ENCODE measurements at places on chromosomes 1 and 21.

- no peak for DNase-seq
Observed at GRCh38 chr1:55288245-55288644, 73.1 kb upstream of the USP24 start.

DNA sequence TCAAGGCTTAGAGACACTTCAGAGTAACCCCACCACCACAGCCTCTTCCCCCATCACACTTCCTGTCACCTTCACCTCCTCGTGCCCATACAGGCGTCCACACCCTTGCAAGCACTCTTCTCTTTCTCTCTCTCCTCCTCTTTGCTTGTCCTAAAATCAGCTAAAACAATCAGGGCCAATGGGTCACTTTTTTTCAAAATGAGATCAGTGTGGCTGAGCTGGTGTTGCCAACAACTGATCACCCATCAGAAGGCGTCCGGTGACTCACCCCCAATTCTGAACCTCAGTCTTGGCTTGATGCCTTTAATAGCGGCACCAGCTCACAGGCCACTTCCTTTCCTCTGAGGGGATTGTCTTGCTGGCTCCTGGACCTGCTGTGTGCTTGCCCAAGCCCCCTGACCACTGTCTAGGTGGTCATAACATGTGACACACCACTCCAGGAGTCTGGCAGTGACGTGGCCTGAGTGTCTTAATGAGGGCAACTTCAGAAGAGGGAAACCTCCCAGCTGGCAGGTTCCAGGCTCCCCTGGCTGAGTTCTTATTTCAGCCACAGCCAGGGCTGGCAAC is 1.6 kb downstream of the DRAXIN start:
- peak; percentile 83 for DNase-seq

- DNase-seq = no peak
Observed at GRCh38 chr1:52424813-52425212, 20.4 kb downstream of the PRPF38A start.

GRCh38 chr1:154481053-154481452 is 21.0 kb upstream of the TDRD10 start:
- no peak for DNase-seq

DNA sequence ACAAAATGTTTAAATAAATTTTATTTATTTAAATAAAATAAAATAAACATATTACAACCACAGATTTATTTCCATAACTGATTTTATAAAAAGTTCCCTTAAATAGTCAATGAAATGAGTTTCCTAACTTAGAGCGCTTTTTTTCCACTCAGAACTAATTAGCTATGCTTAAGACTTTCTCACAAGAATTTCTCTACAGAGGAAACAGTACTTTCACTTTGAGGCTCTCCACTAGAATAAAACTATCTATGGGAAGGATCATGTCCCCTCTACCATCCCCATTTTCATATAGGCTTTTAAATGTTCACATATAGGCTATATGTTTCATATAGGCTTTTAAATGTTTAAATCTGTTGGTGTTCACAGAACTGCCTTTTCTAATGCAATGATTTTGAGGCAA is 40.0 kb upstream of the DPH5 start:
- DNase-seq = no peak

DNA sequence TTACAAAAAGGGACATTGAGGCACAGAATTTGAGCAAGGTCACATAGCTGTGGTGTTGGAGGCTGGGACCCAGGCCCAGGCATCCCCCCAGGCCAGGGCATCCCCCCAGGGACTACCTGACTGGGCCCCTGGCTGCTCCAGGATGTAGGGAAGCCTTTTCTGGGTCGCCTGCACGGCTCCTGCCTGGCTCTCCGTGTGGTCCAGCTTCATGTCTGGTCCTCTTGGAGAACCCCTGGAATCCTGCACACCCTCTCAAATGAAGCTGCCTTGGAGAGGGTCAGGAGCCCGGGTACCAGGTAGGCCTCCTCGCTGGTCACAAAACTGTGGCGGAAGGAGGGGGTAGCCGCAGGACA is 919 bp upstream of the CELSR2 start:
- no peak for DNase-seq

DNA sequence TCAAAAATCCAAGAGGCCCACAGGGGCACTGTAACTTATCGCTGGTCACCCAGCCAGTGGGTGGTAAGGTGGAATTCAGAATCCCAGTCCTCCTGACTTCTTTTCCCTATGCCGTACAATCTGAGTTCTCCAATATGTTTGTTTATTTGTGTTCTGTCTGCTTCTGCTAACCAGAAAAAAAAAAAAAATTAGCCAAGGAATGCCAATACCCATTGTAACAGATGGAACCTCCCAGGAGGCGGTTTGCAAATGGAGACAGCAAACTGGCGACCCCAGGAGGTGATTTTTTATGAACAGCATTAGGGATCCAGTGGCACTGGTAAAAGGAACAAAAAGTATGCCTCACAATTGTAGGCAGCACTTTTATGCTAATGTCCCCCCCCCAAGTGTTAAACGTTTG is 189.0 kb upstream of the FGGY start:
- no peak for DNase-seq

DNA sequence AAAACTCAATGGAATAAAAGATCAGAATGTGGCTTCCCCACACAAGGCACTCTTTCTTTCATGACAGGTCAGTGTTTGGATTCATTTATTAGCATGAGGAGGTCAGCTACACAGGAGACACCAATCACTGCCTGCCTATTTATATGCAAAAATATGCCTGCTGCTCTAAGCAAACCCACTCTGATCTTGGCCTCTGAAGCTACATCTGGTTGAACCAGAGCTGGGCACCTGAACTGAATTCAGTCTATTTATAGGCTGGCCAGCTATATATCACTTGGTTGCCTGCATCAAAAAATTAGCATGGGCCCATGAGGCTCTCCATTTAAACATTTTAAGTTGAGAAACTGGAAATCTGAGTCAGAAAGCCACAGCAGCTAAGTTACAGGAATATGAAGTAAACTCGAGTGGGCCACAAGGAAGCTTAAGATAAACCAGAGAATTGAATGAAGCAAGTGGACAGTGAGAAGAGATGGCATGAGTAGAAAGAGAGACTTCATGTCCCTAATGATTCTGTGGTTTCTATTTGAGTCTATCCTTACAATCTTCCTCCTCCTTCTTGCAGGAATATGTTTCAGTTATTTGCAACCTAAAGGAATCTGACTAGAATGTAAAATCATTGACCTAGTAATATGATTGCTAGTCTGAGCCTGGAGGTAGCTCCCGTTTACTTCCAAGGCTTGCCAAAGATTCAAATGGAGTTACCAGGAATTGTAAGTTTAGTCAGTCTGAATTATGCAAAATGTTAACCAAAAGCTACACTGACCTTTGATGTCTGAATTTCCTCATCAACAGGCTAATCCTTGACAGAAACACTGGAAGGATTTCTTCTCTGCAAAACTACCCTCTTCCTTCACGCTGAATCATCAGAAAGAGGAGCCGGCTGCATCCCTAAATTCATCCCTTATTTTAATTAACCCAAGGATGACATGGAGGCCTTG is 17.7 kb downstream of the DDAH1 start:
- DNase-seq = no peak

DNA sequence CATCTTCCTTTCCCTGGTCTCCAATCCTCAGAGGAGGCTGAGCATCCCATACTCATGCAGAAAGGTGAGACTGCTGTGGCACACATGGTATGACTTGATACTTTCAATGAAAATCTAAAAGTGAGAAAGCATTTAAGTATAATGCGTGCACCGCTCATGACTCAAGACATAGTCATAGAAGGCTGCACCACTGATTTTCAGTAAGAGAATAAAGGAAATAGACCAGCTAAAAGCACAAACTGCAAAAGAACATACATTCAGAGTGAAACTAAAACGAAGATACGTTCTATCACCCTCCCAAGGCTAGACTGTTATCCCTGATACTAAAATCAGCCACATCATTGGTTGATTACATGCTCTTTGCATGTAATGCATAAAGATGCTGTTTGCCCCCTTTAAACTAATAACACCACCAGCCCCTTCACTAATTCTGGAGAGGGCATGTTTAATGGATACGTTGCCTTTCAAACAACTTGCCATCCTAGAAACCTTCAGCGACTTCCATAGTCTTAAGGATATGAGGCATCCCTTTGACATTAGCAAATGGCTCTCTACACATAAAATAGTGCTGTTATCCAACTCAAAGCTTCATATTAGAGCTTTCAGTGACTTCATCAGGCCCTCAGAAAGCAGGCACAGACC is 2.1 kb downstream of the PLD5 start:
- DNase-seq = peak; percentile 66

DNA sequence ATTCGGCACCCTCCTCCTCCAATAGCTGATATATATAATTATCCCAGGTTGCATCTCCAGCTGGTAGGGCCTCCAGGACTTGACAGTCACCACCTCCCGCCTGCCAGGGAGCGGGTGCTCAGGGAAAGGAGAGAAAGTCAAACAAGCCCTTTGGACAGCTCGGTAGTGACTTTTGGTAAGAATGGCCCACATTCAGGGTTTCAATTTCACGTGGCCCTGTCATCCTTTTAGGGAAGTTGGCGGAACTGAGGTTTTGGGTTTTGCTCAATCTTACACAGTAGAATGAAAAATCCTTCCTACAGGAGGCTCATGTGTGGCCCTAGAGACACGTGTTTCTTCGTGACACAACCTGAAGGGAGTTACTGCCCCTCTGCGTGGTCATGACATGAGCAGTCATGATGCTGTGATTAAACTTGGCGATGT is 44.2 kb downstream of the CAPN8 start:
- no peak for DNase-seq
